ENCODE measurements at places on chromosomes 5 and 9.

DNA sequence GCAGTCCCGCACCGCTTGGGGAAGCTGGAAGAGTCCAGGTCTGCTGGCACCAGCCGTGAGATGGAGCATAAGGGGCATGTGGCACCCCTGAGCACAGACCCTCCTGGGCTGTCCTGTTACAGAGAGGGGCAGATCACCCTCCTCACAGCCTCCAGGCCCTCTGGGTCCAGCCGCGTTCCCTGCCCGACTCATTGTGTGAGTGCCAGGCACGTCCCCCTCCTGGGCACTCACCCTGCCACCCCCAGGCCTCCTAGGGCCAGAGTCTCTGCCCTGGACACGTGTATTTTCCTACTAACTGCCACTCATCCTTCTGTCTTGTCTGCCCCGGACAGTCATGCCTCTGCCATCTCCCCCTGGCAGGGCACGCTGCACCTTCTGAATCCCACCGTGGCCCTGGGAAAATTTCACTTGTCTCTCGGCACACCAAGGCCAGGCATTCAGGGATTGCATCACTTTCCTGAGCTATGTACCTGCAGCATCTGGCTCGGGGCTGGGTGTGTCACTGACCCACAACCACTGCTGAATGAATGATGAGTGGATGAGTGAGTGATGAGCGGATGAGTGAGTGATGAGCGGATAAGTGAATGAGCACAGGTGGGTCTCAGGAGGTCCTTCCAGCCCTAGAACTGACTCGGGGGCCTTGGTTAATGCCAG lies 21.5 kb upstream of the FCN1 start:
- no peak for DNase-seq

DNA sequence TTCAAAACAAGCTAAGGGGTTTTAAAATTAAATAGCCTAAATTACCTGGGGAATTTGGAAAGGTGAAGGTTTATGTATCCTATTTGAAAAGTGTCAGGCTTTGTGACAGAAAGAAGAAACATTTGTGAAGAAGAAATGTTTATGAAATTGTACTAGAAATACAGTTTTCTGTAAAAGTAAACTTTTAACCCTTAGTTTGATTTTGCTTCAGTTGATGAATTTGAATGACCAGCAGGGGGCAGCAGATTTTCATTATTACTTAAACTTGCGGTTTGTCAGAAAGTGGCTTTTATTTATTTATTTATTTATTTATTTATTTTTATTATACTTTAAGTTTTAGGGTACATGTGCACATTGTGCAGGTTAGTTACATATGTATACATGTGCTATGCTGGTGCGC lies 58.1 kb downstream of the NNT start:
- no peak for DNase-seq

DNA sequence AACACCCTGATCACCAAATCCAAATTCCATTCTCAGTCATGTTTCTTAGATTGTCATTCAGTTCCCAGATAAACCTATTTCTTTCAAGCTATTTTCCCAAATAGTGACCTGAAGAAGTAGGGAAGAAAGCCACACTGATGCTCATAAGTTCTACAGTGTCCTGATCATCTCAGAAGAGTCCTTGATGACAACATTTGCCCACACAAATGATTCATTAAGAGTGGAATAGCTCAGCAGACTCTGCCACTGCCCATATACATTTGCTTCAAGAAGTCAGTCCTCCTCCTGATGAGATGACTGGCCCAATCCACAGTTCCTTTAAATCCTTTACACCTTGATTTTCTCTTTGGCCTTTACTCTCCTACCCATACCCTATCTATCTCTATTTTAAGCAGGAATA lies 283.7 kb upstream of the NR4A3 start:
- no peak for DNase-seq

DNA sequence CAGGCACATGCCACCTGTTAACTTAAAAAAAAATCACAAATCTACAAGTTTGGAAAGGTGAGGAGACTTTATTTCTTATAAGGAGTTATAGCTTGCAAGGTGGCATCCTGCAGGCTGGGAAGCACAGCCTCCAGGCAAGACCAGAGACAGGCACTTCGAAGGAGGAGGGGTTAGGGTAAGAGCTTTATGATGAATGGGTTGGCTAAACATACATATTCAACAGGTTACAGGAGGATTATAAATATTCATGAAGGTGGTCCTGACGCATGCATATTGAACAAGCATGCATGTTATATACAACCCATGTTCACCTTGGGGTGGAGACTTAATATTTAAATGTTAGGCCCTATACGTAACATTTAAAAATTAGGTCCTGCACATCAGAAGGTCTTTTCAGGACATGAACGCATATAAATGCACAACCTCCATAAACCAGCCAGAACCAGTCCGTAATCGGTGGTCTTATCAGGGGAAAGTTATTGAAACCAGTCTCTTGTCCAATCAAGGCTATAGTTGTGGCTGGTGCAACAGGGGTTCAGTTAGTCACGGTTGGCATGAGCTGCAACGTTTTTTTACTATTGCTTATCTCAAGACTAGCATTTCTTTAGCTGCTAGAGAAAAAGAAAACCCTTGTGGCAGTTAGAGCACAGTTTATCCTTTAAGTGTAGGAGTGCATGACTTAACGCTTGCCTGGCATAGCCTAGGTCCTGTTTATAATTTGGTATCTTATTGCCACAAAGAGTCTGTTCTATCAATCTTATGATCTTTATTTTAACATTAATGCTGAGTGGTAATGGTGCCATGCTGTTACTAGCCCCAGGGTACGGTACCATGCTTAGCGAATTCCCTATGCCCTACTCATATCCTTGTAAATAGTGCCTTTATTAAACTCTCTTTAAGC lies 72.7 kb downstream of the C9orf57 start:
- DNase-seq, result no peak

DNA sequence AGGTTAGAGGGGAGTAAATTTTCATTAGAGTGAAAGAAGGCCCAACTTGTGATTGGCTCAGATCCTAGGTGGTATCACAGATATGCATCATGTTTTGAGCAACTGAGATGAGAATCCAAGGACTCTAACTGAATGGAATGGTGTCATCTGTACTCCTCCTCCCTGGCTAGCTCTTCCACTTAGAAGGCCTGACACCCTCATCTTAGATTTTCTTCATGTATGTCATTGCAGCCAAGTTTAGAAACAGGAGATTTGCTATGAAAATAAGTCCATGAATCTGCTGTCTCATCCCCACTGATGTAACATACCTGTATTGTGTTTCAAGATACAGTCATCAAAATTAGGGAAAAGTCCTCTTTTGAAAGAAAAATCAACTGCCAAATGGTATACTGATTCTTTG lies 54.4 kb downstream of the ITGA1 start:
- DNase-seq, result no peak

GRCh38 chr9:105993921-105994715 lies 299.8 kb downstream of the TMEM38B start:
- no peak for DNase-seq

- no peak for DNase-seq
Measured at GRCh38 chr5:14316471-14316870, 173.3 kb downstream of the TRIO start.

GRCh38 chr9:5939530-5939929 lies 48.8 kb downstream of the MLANA start:
- no peak for DNase-seq

DNA sequence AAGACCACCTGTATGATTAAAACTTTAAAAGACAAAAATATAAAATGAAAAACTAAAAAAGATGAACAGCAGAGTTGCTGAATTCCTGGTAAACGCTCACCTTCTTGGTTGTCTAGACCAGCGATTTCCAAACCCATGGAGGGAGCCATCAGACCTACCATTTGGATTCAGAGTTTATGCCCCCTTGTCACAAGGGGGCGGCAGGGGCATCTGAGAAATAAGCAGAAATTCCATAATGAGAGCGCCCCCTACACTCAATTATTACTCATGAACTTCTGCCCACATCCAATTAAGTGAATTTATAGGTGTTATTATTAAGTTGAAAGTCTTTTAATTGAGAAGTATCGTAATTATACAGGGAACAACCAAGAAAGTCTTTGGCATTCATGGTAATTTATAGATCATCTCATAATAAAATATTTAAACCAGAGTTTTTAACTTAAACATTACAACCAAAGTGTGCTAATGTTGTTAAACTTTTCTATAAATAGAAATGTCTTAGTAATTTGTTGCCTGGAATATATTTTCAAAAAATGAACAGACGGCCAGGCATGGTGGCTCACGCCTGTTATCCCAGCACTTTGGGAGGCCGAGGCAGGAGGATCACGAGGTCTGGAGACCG lies 35.2 kb upstream of the SPATA31C2 start:
- no peak for DNase-seq

DNA sequence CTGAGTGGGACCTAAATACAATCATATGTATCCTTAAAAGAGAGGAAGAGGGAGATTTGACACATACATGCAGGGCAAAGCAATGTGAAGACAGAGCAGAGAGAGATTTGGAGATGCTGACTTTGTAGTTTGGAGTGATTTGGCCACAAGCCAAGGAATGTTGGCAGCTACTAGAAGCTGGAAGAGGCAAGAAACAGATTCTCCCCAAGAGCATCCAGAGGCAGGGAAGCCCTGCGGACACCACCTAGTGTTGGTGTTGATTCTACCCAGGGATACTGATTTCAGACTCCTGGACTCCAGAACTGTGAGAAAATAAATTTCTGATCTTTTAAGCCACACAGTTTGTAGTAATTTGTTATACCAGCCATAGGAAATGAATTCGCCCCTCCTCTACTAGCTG lies 64.9 kb upstream of the OSMR start:
- no peak for DNase-seq

- DNase-seq, result no peak
Measured at GRCh38 chr9:116646661-116647514, 40.2 kb upstream of the TRIM32 start.

- no peak for DNase-seq
Measured at GRCh38 chr9:132299221-132299620, 55.6 kb downstream of the SETX start.

GRCh38 chr9:14452539-14452938 lies 138.6 kb upstream of the NFIB start:
- no peak for DNase-seq

DNA sequence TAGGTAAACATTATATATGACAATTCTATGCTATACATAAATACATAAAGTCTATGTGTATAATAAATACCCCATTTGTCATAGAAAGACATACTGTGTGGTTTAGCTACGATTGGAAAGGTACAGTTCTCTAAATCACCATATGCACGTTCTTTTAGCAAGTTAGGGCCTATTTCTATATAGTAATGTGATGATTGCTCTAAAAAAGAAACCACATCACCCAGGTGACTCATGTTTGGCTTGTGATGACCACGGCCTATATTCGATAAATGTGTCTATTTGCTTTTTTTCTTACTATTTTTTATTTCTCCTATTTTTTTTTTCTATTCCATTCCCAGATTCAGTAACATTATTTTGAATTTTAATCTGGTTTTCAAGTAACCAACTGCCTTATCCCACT lies 34.7 kb downstream of the RETREG1 start:
- no peak for DNase-seq

GRCh38 chr5:94595281-94595840 lies 23.0 kb downstream of the KIAA0825 start:
- DNase-seq, result no peak

DNA sequence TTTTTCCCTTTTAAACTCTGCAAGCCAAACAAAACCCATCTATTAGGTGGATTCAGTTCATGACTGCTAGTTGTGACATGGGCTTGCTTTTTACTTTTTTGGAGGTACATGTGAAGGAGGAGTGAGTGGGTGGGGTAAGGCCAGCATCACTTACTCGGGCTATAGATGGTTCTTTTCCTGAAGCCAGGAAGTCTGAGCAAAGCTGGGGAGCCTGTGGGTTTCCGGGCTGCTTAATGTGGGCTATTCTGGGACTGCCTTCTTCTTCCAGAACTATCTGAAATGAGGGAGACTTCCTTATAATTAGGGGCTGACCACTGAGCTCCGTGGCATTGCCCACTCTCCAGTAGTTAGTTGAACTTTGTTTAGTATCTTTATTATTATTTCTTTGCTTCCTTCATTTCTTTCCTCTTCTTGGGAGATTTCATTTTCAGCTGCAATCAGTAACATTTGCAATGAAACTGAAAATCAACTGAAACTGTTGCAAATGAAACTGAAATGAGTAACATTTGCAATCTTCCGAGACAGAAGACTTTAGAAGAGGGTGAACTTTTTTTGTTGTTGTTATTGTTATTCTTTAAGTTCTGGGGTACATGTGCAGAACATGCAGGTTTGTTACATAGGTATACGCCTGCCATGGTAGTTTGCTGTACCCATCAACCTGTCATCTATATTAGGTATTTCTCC lies 204.9 kb downstream of the LRRC70 start:
- no peak for DNase-seq

DNA sequence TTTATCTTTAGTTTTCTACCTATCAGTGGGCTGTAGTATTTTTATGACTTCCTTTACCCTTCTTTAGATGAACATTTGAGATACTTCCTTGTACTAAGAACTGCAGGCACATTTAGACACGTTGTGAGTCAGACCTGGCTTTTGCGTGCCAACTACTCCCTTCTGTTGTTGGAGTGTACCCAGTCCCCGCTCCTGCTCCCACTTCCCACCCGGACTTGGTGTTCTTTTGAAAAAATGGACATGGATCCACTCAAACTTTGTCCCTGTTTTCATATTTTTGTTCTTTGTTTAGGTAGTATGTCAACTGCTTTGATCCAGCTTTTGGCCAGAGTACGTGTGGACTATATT lies 60.7 kb downstream of the PARP8 start:
- no peak for DNase-seq

- no peak for DNase-seq
Measured at GRCh38 chr5:139649082-139649991, 1.2 kb downstream of the CXXC5 start.

DNA sequence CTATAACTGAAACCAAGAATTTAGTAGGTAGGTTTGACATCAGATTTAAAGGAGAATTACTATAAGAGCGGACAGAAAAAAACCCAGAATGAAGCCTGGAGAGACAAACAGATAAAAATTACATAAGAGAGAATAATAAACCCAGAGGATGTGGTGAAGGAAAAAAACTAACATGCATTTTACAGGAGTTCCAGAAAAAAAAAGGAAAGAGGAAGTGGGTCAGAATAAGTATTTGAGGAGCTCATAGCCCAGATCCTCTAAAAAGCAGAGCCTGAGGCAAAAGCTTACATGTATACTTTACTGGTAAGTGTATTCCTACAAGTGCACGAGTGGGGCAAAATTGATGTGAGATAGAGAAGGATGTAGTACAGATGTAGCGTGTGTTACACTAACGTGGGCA lies 43.1 kb upstream of the NAA35 start:
- no peak for DNase-seq

Data from GM12891 (cell line).